Hematopoietic multipotent progenitor cell (in vitro differentiated cells): ENCODE measurements at places on chromosomes 3 and 15. TPM values are rescaled to one million over a fixed set of nuclear protein-coding genes. Genes with fewer than 3 reads are reported as not detected.

GRCh38 chr3:38843898-38844297, 27.9 kb upstream of the SCN10A start:
- peak; percentile 51 for DNase-seq

DNA sequence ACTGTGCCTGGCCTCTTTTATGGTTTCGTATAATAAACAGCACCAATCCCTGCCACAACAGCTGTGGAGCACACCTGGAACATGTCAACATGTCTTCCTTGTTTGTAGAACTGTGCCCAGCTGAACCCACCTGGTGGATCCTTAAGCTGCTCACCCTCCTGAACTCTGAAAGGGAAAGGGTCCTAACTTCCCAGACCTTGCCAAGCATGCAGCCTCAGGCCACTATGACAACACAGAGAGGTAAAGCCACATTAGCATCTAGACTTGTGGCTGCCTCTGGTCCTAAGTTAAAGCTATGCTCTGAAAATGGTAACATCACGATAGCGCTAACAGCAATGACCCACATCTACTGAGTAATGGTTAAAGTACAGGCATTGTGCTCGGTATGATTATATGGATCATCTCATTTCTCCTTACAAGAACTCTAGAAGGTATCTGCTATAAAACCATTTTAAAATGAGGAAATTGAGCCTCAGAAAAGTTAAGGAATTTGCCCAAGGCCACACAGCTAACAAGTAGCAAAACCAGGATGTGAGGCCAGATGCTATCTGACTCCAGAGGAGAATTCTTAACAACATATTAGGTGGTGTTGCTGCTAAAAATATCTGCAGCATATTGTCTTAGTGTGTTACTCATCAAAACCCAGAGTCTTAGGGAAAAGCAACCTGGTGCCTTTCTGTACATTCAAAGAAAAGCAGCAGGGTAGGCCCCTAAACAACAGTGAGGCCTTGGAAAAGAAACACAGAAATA, 23.1 kb upstream of the HERC1 start:
- no peak for DNase-seq

DNA sequence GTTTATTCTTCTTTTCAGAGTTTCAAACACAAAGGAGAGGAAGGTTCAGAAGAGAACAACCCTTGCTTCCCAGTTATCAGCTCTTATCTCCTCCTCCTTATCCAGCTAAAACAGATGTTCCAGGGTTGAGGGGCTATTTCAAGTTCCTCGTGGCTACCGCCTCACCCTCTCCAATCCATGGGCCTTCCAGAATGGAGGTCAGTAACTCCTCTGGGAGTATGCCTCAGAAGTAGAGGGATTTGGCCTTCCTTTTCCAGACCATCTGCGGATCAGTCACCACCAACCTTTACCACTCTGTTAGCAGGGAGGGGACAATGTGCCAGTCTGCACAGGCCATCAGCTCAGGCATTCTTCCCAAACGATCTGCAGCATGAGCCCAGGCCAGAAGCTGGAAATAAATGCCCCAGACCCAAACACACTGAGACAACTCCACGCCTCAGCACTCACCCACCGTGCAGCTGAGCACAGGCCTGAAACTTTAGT, 14.8 kb downstream of the HTR3C start:
- no peak for DNase-seq

- no peak for DNase-seq
Observed at GRCh38 chr15:59819092-59819491, 130.0 kb upstream of the BNIP2 start.

DNA sequence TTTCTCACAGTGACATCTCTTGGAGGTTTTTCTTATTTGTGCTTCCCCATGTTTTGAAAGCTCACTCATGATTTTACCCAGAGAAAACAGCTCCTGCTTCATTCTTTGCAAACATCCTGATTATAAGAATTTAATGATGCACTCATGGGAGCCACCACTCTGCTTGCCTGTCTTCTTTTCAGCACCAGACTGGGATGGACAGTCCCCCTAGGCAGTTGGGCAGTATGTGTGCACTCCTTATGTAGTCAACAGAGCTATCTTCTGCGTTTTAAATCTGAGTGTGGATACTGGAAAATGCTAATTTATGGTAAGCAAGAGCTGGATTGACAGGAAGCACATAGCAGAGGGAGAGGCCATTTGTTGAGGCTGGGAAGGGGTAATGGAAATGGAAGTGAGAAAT, 276.1 kb downstream of the AGBL1 start:
- DNase-seq: no peak

TNFAIP8L3 gene
- not detected for total RNA-seq

GCNT3 gene
- under 0.01 TPM for total RNA-seq

ACVR2B gene
- 6.5 TPM for total RNA-seq

GABRR3 gene
- total RNA-seq: not detected
